ENCODE measurements at places on chromosomes 2 and 18.

DNA sequence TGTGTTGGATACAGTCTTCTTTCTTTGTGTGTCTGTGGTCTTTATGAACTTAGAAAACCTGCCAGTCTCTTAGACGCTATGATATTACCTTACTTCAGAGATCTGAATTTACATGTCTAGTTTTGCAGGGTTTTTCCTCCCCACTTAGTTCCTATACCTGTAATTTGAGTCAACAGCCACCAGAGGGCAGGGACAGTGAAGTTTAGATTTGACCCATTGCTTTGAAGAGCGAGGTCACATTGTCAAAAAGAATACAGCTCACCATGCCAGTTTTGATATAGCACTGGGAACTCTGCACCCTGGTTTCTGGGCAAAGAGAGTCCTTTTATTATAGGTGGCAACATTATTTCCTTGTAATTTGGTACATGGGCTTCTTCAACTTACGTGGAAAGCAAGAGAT, 102.3 kb downstream of the MAPK4 start:
- no peak for DNase-seq

- no peak for DNase-seq
These were observed 232.6 kb downstream of the LDLRAD4 start for GRCh38 chr18:13451213-13451540.

DNA sequence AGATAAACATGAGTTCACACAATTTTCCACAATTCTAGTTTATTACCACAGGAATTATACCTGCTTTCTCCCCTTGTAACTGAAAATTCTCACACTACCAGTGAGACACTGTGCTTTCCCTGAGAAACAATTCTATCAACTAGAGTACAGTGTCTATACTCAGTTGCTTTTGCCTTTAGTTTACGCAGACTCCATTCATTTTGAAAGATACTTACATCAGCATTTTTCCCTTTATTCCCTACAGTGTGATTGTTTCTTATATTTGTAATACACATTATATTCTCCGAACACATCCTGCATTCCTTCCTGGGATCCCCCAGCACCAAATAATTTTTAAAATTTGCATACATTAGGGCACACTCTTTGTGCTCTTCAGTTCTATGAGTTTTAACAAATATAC, 1455.5 kb downstream of the SUCLG1 start:
- DNase-seq, result no peak

- DNase-seq, result no peak
These were observed 149.7 kb upstream of the TANK start for GRCh38 chr2:161010503-161011015.

DNA sequence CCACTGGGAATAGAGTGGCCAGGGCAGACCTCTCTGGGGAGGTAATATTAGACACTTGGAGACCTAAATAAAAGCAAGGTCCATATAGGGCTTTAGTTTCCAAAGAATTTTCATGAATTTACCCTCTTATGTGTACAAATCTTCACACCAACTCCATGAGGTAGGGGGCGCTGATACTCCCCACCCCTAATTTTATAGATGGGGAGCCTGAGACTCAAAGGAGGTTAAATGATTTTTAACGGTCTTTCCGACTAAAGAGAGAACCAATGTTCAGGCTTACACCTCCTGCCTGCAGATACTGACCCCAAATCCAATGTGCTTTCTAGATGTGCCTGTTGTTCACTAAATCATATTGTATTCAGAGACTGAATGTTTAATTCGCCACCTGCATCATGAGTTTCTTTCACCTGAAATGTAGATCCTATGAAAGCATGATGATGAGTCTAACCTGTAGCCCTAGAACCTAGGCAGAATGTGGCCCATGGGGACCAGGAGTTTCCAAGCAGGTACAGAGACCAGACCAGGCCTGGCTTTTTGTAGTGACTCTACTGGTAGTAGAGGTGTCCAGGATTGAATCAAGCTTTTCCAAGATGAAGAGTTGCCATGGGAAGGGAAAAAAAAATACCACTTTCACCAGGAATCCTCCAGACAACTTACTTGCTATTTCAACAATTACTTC, 16.8 kb upstream of the PAX3 start:
- DNase-seq, result no peak

DNA sequence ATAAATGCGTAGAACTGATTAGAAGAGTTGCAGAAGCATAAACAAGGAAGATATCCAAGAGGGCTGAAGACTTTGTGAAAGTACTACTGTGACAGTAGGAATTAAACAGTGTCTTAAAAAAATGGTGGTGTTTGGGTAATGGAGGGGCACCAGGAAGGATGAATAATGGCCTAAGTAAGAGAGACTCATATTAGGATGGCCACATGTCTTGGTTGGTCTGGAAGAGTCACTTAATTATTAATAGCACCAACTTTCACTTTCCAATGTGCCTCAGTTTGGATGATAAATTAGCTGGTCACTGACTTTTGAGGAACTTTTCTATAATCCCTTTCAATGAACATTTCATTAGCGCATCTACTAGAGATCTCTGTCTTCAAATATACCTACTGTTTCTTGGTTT, 372.2 kb downstream of the NYAP2 start:
- no peak for DNase-seq

DNA sequence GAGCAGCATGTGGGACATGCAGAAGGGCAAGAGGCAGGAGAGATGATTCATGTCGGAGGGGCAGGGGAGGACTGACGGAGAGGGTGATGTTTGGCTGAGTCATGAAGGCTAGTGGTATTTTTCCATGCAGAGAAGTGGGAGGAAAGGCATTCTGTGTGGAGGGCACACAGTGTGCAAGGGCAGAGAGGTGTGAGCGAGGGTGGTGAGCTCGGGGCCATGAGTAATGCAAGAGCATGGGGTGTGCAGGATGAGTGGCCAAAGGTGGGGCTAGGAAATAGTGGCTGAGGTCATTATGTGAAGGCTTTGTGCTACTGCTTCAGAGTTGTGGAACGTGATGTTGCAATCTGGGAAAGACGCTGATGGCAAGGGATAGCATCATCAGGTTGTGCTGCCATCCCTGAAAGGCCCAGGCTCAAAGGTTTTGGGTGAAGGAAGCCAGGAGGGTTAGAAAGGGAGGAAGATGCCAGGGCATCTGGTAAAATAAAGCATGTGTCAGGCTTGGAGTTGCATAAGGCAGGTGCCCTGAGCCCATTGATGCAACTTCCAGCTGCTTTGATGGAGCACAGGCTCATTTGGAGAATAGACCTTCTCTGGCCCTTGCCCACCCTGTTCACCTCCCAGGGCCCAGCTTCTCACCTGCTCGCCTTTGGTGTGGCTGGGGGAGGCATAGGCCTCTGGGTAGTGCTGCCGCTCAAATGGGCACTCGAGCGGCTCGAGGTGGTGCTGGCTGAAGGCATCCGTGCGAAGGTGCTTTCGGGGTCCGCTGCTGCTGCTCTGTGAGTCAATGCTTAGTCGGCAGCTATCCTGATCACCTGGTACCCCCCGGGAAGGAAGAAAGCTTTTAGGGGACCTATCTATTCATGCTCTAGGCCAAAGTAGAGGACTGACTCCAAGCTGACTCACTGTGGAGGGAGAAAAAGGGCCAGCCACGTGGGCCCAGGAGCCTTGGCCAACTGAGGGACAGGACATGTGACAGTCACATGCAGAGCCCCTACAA, 37.5 kb downstream of the PAX8 start:
- DNase-seq, result no peak

DNA sequence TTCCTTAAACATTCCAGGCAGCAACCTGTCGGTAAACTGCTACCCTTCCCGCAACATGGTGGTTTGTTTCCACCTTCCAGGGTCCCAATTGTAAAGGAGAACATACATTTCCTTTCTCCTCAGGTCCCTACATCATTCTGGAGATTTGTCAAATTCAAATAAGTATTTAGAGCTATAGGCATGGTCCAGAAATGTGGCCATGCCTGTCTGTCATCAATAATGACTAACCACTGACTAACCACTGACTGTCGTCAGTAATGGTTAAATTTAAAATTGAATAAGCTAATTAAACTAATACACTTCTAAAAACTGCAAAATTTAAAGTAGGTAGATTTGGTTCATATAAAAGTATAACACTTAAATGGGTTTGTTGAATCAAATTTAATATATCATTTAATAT, 984.0 kb upstream of the SLC39A10 start:
- DNase-seq, result no peak

- no peak for DNase-seq
These were observed 65.6 kb downstream of the WDR7 start for GRCh38 chr18:56716692-56717146.

DNA sequence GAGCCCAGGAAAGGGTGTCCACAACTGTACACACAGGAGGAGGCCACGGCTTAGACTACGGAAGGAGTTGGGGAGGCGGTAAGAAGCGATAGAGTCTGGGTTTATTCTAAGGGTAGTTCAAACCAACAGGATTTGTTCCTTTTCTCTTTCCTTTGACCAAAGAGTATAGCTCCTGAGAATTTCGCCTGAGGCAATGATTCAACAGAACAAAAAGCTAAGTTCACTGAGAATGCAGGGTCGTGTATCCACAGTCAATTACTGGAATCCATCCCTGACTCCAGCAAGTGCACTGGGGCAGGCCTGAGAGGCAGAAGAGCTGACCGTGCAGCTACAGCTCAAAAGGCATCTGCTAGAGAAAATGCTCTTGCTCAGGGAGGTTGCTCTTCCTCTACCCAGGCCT, 140.9 kb downstream of the TFCP2L1 start:
- no peak for DNase-seq

GRCh38 chr2:11124760-11125068, 30.6 kb upstream of the SLC66A3 start:
- no peak for DNase-seq

Measured in NCI-H510A (cell line).